ENCODE measurements at places on chromosomes 2 and 18.

DNA sequence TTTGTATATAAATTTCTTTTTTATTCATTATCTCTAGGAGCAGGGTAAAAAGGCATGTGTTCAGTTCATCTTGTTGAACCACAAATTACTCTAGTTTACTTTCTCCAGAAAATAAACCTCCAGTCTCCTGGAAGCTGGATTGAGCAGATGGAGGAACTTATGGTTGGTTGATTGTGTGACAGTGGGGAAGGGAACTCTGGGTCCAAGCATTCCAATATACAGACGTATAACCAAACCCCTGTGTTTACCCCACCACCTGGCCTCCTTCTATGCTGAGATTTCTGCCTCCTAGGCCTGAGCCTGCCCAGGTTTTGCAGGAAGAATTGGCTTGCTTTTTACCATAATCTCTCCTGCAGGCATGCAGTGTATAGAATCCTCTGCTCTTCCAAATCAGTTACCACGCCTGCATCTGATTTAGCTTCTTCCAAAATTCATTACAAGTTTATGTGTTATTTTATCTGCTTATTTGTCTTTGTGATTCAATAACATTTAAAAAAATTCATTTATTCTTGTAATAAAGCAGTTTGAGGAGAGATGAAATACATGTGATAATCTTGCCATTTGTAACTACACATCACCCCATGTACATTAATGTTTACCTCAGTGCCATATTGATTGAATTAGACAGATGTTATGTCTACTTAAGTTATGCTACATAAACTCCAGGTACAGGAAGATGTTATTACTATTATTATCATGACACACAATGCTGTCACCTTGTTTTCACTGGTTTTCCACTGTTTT lies 2.5 kb upstream of the RAB27B start:
- DNase-seq = no peak

GRCh38 chr2:24592441-24593100 lies 101.5 kb downstream of the NCOA1 start:
- DNase-seq = no peak

- DNase-seq = peak; percentile 85
Measured at GRCh38 chr2:10302479-10303180, at the start of gene HPCAL1. Gene HPCAL1 (plus strand): TSS chr2:10302904. CDS start chr2:10419758, 116,854 bp downstream.

GRCh38 chr18:61203151-61203550 lies 130.1 kb upstream of the CDH20 start:
- DNase-seq = peak; percentile 36

- no peak for DNase-seq
Measured at GRCh38 chr2:223909001-223909741, 36.0 kb downstream of the WDFY1 start.

DNA sequence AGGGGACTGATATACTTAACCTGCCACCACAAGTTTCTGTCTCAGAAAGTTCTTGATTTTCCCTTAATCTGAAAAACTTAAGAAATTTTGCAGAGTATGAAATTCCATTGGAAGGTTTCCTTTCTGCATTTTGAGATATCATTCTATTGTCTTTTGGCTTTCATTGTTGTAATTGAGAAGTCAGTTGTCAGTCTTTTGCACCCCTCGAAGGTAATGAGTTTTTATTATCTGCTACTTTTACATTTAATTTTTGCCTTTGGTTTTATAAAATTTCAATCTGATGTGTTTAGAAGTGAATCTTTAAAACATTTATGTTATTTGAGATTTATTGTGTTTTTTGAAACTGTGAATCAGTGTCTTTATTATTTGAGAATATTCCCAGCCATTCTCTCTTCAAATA lies 4.8 kb upstream of the IL36A start:
- DNase-seq = no peak

DNA sequence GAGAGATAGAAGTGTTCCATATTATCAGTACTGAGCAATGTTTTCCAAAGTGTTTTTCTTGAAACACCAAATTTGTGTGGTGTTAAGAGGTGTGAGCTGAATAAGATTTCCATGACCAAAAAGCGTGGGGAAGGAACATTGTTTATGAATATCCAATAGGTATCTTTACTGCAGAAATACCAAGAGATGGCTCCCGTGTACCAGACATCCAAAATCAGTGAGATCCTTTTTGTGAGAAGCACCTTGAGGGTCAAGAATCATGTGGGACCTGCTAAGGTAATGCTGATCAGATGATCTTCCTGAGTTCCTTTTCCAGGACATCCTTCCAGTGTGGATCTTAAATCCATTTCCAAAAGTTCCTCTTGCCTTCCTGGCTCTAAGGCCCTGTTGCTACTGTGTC lies 246.0 kb downstream of the MYO3B start:
- DNase-seq = no peak

DNA sequence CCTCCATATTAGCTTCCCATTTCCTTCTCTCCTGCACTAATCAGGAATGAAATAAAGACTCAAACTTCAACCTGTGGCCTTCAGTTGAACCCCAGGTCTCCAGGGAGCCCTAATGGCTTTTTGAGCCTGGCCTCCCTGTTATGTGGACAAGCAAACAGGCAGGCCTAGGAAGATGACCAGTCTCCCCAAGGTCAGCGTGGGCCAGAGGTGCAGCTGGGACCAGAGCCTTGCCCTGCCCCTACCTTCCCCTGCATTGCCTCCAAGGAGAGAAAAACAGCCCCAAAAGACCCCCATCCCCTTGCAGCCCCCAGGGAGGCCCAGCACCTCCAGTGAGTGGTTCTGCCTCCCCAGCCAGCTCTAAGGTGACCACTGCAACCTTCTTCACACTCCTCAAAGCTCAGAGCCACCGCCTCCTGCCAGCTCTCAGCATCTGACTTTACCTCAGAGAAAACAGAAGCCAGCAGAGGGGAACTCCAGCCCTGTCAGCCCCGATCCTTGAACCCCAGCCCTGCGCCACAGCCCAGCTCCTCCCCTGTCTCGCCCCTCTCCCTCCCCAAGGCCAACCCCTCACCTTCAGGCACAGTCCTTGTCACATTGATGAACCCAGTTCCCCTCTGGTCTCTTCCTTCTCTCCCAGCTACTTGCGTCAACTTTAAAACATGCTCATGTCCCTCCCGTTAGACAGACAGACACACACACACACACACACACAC lies 59.5 kb upstream of the ID2 start:
- DNase-seq = no peak

All from astrocyte of the spinal cord (primary cell).